Eye (tissue), 1 donor: ENCODE measurements at places on chromosomes 5 and 9.

GRCh38 chr5:177508221-177508611 is 1.4 kb downstream of the DOK3 start:
- DNase-seq = no peak

DNA sequence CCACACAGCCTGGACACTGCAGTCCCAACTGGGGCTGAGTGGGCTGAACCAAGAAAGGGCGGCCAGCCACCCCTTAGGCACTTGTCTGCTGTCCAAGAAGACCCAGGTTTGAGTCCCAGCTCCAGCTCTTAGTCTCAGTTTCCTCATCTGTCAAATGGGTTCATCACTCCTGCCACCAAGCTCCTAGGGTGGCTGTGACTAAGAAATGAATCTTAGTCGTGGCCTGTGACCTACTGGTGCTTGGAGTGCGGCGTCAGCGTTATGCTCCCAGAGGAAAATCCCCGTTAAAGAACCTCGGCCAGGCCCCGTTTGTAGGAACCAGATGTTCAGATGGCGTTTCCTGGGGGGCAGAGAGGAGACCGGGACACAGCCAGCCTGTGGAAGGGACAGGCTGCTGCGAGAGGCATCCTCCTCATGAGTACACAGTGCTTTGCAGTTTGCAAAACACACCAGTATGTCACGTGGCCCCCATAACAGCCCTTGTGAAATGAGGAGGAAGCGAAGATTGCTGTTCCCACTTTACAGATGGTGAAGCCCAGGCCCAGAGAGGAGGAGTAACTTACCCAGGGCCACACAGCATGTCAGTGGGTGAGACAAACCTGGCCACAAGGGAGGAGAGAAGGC is 3.3 kb downstream of the FIBCD1 start:
- DNase-seq = no peak

DNA sequence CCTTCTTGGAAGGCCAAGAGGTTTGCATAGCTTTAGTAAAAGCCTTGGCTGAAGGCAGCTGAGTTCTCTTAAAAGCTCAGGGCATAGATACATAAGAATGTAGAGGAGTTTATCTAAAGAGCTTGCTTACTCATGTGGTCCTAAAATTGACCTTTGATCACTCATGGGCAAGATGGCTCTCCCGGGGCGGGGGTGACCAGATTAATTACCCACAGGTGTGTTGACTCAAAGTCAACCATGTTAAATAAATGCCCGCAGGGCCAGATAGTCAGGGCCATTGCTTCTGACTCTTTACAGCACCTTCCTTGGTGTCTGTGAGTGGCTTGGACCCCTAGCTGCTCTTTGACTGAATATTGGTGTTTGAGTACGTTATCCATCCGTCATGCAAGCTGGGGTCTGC is 33.1 kb upstream of the GHR start:
- DNase-seq = no peak

DNA sequence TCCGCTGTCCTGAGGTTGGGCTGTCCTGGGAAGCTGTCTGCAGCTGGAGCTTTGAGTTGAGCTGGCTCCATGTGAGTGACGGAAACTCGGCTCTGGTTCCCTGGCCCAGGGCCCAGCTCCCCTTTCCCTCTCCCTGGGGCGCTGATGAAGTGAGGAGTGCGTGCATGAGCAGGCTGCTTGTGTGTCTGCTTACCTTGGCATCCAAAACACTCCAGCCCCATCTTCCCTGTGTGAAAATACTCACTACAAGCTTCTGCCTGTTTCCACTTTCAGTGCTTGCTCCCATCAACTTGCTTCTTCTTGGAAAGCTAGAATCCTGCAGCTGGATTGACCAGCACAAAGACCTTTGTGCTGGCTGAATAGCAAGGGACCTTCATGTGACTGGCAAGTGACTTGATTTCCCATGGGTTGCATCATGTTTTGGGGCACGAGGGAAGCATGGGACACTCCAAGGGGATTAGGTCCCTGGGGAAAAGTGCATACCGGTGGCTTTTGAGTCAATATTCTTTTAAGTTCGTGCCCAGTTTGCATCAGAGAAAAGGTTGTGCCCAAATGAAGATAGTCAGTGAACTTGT is 198.1 kb downstream of the GADD45G start:
- DNase-seq = peak; percentile 75

DNA sequence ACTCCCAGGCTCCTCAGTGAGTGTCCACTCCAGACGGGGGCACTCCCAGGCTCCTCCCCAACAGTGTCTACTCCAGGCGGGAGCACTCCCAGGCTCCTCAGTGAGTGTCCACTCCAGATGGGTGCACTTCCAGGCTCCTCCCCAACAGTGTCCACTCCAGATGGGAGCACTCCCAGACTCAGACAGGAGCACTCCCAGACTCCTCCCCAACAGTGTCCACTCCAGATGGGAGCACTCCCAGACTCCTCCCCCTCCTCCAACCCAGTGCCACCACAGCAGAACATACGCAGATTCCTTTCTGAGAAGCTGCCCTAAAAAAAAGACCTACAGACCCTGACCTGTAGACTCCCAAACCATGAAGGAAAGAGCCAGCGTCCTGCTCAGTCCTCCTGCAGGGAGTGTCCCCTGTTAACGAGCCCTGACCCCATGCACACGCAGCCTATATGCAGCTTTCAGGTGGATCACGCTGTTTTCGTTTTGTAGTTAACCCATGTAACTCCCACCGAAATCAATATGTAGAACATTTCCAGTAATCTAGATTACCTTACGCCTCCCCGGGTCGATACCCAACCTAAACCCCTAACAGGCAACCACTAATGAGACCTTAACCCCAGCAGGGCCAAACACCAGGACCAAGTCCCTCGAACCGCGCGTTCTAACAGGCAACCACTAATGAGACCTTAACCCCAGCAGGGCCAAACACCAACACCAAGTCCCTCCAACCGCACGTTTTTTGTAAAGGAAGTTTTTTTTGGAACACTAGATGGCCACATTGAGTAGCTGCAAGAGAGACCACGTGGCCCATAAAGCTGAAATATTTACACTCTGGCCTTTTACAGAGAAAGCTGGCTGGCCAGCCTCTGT is 15.7 kb downstream of the PNPLA7 start:
- peak; percentile 85 for DNase-seq

DNA sequence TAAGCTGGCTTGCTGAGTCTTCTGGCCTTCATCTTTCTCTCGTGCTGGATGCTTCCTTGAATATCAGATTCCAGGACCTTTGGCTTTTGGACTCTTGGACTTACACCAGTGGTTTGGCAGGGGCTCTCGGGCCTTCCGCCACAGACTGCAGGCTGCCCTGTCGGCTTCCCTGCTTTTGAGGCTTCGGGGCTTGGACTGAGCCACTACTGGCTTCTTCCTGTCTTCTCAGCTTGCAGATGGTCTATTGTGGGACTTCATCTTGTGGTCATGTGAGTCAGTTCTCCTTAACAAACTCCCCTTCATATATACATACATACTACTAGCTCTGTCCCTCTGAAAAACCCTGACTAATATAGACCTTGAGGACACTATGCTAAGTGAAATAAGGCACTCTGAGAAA is 78.3 kb upstream of the SSBP2 start:
- DNase-seq = no peak

GRCh38 chr5:64811050-64811640 is 42.4 kb downstream of the CWC27 start:
- DNase-seq = peak; percentile 78

- DNase-seq = no peak
These were observed 11.7 kb upstream of the TAS2R1 start for GRCh38 chr5:9641806-9642355.

- DNase-seq = no peak
These were observed 22.9 kb downstream of the PROP1 start for GRCh38 chr5:177973066-177973635.

DNA sequence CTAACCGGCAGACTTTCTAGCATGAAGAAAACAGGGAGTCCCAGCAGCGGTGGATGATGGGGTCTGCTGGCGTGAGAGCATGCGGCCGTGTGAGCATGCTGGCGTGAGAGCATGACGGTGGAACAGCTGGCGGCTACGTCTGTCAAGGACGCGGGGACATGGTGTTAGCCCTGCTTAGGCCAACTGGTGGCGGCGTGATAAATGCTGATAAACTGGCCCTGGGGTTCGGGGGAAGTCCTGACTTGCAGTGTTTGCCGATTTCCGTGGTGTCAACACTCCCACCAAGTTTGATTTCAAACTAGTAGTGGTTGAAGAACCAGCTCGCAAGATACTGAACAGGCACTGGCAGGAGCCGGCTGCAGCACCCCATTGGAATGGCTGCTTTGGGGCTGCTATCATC is 122.4 kb upstream of the RAPGEF1 start:
- no peak for DNase-seq

DNA sequence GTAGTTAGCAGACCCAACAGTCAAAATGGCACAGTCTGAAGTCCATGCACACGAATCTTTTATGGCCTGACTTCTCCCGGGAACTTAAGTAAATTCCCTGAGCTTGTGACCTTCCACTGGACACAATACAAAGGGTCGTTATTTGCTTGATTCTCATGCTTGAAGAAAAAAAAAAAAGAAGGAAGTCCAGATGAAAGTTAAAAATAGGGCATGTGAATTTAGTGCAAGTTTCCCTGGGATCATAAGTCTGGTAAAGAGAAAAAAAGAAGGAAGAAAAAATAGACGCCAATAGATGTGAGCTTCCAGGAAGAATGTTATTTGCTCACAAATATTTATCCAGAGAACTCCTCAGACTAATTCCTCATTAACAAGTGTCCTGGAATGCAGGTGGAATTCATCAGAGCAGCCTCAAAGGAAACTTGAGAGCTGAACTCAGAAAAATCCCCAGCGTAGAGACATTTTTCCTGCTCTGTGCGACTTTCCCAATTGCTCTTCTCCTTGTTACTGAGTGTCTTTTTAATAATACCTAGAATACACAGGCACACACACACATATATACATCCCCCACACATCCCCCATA is 616.3 kb downstream of the EBF1 start:
- no peak for DNase-seq

GRCh38 chr5:79418276-79418675 is 95.7 kb downstream of the HOMER1 start:
- DNase-seq = peak; percentile 8

- peak; percentile 92 for DNase-seq
These were observed 122.9 kb upstream of the DAB2 start for GRCh38 chr5:39547553-39548154.

GRCh38 chr5:132469380-132470009 is 21.1 kb downstream of the IRF1 start:
- no peak for DNase-seq

GRCh38 chr5:355958-356357 is 34.4 kb downstream of the AHRR start:
- no peak for DNase-seq

DNA sequence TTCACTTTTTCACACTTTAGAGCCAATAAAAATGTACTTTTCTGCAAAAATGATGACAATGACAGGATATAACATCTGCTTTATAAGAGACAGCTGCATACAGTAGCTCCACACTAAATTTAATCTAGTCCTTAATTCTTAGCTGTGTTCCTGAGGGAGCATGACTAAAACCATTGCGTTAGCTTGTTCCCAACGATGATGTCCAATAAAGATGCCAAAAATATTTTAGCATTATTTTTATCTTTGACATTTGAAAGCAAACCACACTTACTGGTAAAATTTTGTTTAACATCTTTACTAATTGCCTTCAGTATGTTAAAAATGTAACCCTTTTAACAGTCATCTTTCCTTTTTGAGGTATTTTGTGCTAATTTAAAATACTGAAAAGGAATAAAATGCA is 382.7 kb downstream of the CHSY3 start:
- no peak for DNase-seq

GRCh38 chr5:10442576-10442975 is 897 bp downstream of the ROPN1L start:
- no peak for DNase-seq

GRCh38 chr9:80125731-80126264 is 554.0 kb downstream of the TLE4 start:
- no peak for DNase-seq

DNA sequence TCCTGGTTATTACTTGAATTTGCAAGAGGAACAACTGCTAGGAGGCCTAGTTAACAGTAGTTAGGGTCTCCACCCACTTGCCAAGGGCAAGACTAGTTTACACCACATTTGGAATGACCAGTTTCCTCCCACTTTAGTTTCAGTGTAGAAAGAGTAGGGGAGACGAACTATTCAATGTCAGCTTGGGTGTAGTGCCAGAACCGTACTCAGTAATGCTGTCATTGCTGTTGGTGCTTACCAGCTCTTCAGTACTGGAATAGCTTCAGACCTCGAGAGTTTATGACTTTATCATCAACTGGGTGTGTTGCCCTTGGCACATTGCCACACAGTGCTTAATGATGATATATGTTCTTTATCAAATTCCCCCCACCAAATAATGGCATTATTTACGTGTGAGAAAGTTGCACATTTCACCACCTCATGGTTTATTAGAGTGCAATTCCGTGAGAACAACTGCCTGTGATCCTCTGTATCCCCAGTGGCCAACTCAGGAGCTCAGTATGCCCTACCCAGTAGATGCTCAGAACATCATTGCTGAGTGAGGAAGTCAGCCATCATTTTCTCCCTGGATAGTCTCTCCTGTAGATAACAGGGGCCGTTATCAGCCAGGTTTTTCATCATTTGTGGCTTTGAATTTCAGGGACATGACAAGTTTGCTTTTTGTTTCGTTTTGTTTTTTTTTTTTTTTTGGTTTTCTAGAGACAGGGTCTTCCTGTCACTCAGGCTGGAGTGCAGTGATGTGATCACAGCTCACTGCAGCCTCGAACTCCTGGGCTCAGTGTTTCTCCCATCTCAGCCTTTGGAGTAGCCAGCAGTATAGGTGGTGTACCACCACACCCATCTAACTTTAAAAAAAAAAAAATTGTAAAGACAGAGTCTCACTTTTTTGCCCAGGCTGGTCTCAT is 67.3 kb downstream of the DOCK8 start:
- DNase-seq = no peak

GRCh38 chr9:74711341-74711740 is 176.4 kb downstream of the TRPM6 start:
- DNase-seq = no peak

DNA sequence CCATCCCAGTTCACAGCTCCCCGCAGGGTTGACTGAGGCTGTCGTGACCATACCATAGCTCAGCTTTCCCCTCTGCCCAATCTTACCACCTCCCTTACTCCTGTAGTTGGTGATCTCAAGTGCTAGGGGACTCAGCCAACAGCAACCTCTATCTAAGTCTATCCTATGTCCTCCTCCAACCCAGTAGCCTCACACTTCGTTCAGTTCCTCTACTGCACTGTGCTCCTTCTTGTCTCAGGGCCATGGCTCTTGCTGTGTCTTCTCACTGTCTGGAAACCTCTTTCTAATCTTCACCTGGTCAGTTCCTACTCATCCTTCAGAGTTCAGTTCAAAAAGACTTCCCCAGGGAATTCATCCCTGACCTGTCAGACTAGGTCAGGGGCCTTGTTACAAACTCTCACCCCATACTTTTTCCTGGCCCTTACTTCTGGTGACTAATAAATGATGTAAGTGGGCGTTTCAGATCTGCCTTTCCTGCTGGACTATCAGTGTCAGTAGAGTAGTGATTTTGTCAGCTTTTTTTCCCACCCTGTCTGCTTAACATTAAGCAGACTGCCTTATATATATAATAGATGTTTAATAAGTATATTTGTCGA is 53.6 kb upstream of the NR3C1 start:
- no peak for DNase-seq
